NCI-H1105 treated with DMSO at 0.1 percent for 48 hours (cell line): ENCODE measurements at places on chromosomes 1 and 21.
A peak's percentile ranks its signal among the peaks of the same experiment; 100 is the strongest.

- DNase-seq, result no peak
Measured at GRCh38 chr21:33975548-33976081, 60.0 kb upstream of the ATP5PO start.

- DNase-seq, result no peak
Measured at GRCh38 chr21:32102426-32102825, 176.4 kb downstream of the MIS18A start.

DNA sequence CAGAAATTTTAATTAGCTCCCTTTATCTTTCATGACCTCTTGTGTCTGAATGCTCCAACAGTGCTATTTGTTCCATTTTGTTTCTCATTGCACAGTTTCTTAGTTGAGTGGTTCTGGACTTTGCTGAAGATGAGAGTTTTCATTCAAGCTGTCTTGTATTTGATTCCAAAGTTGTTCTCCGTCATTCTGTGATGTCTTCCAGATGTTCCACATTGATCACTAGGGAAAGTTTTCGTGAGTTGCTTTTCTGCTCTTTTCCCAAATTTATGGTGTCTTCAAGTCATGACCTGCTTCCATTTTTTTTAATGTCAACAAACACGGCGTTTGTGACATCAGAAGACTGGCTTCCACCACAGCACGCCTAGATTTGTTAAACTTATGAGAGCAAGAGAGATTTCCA is 575.5 kb downstream of the MRPL39 start:
- DNase-seq, result no peak

GRCh38 chr1:214574598-214575411 is 23.4 kb upstream of the PTPN14 start:
- DNase-seq, result no peak

DNA sequence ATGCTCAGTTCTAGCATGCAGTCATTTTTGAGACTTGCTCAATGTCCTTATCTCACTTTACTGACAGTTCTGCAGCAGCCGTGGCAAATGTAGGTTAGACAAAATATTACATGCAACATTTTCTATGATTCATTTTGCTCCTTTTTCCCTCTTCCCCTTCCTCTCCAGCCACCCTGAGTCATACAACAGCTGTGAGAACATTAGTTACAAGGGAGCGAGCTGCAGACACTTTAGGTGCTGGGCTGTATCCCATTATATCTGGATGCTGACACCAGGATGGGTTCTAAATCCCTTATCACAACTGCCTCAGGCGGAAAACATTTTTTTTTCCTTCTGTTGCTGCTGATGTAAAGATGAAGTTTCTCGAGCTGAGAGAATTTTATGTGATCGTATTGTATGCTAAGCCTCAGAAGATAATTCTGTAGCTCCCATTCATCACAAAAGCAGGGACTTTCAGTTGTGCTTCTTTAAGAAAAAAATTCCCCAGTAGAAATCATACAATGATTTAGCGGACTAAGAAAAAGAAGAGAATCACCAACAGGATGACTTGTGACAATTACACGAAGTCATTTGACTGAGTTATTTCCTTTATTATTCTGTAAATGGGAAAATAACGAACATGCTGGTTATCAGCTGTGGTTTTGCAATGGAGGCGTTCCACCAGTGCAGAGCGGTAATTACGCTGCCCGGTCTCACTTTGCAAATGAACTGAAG is 345.0 kb downstream of the DISC1 start:
- DNase-seq, result no peak

GRCh38 chr1:48576565-48576964 is 104.6 kb upstream of the SPATA6 start:
- DNase-seq, result no peak

DNA sequence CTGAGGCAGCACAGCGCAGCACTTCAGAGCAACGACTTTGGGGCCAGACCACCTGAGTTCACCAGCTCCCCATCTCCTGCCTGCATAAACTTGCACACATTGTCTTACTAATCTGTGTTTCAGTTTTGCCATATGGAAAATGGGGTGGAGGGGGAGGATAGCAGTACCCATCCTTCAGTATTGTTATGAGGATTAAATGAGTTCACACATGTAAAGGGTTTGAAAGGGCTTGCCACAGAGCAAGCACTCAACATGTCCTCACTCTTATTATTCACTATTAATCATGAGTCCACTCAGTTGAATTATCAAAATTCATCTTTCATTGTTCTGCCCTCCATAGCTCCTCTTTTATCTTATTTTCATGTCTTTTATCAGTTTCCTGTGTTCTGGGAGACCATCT is 40.1 kb upstream of the BMP8B start:
- no peak for DNase-seq

DNA sequence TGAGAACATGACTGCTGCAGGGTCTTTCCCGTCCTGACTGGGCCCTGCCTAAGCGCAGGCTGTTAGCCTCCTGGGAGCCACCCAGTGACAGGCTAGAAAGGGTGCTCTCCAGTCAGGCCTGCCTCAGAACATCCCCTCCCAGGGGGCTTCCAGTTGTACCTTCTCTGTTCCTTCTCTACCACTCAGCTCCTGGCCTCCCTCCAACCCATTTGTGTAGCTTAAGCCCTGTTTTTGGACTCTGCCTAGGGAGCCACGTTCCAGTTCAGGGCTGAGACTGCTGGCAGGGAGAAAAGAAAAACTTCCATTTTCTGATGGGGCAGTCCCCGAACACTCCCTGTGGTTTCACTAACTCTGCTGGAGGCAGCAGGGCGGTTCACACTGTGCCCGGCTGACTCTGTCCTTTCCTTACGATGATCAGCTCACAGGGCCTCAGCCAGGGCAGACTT is 15.3 kb upstream of the POU3F1 start:
- DNase-seq, result no peak

DNA sequence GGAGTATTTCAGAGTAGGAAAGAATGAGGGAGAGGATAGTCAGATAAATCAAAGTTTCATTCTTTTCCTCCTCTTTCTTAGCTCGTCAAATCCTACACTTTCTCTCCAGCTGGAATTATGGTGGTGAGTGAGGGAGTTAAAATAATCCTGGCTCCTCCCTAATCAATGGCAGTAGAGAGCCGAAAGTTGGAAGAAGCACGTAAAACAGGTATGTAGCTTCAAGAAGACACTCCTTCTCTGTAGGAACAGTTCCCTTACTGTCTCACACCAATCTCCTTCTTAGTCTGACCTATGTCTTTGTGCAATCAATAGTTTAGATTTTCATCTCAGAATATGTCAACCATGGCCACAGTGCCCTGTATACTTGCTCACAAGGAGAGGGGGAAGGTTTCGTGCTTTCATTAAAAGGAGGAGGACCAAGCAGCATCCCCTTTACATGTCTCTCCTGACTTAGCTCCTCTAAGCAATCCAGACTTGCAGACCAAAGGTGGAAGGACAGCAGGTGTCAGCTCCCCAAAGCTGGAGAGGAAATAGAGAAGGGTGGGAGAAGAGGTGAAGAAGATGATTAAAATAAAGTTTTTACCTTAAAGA is 878 bp downstream of the MINDY1 start:
- DNase-seq, result no peak

DNA sequence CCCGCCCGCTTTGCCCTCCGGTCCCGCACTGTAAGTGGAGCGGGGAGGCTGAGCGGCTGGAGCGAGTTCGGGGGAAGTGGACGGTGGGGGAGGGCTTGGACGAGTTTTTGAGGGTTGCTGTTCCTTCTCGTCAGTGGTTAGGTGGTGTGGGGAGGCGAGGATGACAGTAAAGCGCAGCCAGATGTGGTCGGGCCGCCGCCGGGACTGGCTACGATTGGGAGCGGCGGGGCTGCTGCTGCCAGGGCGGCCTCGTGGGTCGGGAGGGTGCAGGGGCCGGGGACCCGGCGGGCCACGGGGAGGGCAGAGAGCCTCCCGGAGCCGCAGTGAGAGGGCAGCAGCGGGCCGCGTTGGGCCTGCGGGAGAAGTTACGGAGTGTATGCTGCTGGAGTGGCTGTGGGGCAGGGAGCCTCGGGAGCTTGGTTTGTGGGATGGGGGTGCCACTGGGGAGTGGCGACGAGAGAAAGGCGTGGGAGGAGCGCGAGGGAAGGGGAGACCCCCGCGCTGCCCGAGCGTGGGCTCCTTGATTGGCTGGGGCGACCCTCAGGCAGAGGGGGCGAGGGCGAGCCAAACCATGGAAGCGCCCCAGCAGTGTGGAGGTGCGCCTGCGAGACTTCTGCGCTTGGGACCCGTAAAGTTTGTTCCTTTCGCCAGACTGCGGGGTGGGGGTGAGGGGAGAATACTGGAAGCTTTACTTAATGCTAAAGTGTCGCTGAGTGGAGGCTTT is 2.1 kb downstream of the ADGRL2 start:
- peak; percentile 67 for DNase-seq

- DNase-seq, result no peak
Measured at GRCh38 chr1:200526709-200527612, 93.6 kb downstream of the KIF14 start.

DNA sequence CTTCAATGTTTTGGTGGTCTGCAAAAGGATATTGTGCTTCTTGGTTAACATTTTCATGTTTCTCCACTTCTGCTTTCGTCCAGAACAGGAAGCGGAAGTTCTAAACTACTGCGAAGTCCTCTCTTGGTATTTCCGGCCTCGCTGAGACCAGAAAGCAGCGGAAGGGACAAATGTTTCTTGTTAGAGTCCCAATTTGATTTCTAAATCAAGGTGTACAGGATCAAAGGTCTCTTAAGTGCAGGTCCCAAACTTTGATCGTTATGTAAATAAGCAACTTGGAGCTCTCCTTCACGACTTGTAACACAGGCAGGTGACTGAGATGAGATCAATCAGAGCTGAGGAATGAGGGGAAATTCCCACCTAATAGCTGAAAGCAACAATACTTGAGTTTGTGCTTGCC is 40.1 kb upstream of the HMCN1 start:
- DNase-seq, result no peak

DNA sequence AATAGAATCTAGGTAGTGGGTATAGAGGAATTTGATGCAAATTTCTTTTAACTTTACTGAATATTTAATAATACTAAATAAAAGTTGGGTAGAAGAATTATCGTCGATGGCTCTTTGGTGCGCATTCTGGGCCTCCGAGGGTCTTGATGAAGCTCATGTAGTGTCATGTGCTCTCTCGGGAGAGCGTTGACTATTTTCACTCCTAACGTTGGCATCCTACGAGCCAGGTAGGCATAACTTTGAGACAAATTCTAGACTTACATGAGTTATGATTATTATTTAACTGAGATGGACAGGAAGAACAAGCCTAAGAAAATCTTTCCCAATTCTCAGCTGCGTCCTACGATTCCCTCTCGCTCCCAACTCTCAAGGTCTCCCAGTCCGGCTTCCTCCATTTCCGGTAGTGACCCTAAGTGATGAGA is 550 bp upstream of the PCAT6 start:
- DNase-seq, result no peak

DNA sequence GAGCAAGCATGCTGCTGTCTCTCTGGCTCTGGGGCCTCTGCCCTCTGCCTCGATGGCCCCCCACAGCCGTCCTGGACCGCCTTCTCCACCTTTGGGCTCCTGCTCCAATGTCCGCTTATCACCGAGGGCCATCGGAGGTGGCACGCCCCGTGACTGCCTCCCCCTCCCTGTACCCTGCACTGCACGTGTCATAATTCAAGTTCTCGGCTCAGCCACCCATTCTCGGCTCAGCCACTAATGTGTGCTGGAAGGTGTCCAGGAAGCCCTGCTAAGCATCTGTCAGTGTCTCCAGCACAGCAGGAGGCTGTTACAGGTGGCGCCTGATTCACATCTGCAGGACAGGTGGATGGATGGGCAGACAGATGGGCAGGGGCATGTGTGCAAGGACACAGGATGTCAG is 45.5 kb downstream of the TP73 start:
- peak; percentile 99 for DNase-seq

DNA sequence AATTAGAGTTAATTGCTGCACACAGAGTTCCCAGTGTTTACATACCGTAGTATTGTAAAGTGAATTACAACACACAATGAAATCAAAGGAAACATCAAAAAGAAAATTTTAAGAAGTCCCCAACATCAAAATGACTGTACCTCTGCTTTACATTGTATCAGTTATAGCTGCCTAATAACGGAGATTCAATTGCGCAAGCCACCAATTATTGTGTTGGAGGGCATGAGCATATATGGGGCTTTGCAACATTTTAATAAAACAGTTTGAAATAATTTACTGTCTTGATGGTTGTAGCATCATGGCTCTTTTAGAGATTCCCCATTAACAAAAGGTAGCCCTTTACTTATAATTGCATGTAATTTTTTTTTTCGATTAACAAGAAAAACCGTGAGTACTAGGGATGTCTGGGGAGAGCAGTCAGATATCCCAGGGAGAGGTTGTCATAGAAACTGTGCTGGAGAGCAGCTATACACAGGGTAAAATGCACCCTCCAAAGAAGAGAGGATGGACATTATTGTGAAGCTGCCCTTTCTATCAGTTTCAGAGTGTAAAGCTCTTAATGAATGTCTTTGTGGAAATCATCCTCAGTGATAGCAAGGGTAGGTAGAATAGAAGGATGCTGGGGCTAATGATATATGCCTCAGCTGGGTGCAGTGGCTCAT is 55.9 kb upstream of the BTG3 start:
- DNase-seq, result no peak

GRCh38 chr1:69765951-69766350 is 198.2 kb downstream of the LRRC7 start:
- DNase-seq, result no peak

- DNase-seq, result no peak
Measured at GRCh38 chr1:188594542-188595235, 1765.9 kb downstream of the PLA2G4A start.

- no peak for DNase-seq
Measured at GRCh38 chr1:45507893-45508292, 7.8 kb downstream of the MMACHC start.

DNA sequence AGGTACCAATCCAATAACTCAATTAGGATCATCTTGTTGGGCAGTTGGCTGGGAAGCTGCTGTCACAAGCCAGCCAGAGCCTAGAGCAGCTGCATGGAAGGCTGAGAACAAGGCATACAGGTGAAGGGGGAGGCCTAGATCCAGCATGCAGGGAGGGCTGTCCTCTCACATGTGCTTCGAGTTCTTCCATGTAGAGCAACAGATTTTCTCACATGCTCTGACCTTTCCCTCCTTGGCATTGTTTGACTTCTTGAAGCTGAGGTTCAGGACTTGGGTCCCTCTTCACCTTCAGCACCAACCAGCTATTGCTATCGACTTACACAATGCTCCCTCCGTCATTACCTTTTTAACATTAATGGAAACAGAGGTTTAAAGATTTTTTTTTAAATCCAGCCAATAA is 257.7 kb downstream of the ATG4C start:
- peak; percentile 55 for DNase-seq

DNA sequence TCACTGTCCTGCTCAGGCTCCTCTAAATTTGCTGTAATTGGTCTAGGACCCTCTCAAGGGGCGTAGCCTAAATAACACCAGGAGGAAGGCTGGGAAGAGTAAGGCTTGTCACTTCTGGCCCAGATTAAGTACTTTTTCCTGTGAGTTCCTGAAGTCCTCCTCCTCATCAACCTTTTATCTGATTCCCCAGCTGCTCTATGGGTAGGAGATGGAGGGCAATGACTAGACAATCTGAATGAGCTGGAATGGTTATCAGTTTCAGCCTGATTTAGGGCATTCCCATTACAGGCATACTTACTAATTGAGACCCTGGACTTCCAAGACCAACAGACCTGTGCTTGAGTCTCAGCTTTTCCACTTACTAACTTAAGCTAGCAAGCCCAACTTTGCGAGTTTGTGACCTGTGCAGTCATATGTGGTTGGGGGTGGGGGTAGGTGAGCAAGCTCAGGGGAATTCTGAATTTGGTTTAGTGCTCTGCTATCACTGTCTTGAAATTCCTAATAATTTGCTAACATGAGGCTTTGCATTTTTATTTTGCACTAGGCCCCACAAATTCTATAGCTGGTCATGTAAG is 18.0 kb upstream of the FGGY start:
- no peak for DNase-seq

GRCh38 chr21:29748391-29749167 is 191.2 kb downstream of the GRIK1 start:
- DNase-seq, result no peak

GRCh38 chr1:4500441-4500840 is 154.0 kb upstream of the AJAP1 start:
- DNase-seq, result no peak
